ENCODE measurements at places on chromosomes 11 and 22.
A peak's percentile ranks its signal among the peaks of the same experiment; 100 is the strongest.

DNA sequence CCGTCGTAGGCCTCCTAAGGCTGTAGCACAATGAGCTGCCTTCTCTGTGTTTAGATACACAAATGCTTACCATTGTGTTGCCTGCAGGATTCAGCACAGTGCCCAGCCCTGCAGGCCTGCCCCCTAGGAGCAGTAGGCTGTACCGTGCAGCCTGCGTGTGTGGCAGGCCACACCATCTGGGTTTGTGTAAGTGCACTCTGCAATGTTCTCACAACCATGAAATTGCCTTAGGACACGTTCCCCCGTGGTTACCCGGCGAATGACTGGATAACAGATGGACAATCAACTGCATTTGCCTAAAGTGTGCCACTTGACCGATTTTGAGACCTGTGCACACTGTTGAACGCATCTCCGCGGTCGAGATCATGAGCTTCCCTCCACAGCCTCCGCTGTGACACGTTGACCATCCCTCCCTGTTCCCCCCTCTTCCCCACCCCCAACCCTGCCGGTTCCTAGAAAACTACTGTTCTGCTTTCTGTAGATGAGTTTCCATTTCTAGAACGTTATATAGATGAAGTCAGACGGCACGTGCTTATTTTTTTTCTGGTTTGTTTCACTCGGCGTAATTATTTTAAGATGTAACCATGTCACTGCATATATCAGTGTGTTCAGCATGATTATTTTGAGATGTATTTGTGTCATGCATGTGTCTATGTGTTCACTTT is 22.2 kb upstream of the CTSD start:
- no peak for DNase-seq

DNA sequence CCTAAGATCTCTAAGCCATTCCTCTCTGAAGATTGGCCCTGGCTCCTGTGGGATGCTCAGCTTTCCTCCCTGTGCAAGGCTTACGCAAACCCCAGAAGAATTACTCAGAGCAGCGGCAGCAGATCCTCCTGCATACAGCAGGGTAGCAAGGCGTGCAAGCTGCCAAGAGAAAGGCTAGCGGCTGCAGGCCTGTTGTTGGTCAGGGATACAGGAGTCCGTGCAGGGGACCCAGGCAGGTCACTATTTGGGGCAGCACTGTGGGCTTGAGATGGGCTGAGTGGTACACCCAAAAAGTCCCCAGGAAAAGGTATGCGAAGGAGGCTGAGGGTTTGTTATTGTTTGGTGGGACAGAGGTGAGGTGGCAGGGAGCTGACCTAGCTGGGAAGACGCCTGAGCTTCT is 1.5 kb downstream of the GLB1L2 start:
- no peak for DNase-seq

- DNase-seq: no peak
Measured at GRCh38 chr11:110571081-110571720, 141.0 kb downstream of the ARHGAP20 start.

- DNase-seq: no peak
Measured at GRCh38 chr11:122799406-122800105, 38.7 kb upstream of the CRTAM start.

GRCh38 chr22:32478994-32479393 is 4.4 kb downstream of the FBXO7 start:
- no peak for DNase-seq

- DNase-seq: peak; percentile 60
Measured at GRCh38 chr11:66619080-66619554, 2.7 kb downstream of the RBM14 start.

DNA sequence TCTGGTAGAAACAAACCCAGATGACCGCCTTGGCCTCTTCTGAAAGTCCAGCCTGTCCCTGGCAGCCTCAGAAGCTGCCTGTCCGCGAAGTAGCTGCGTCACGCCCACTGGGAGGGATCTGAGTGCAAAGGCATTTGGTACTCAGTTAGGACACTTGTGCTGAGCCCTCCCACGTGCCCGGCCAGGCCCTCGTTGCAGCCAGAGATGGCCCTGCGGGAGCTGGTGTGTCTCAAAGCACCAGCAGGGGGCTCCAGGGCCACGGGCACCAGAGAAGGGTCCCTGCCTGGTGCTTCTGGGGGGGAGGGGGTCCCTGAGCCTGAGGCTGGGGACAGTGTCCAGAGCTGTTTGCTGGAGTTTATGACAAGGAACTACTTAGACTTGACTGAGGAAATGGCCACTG is 5.8 kb downstream of the SELENOO start:
- DNase-seq: peak; percentile 64

Measured in NB4 (cell line).